Effector CD8-positive, alpha-beta T cell (primary cell): ENCODE measurements at places on chromosomes 5 and 9.

GRCh38 chr9:121455527-121456239, 44.0 kb downstream of the GGTA1 start:
- DNase-seq = no peak

GRCh38 chr9:70557661-70558369, 143.4 kb upstream of the KLF9 start:
- no peak for DNase-seq

DNA sequence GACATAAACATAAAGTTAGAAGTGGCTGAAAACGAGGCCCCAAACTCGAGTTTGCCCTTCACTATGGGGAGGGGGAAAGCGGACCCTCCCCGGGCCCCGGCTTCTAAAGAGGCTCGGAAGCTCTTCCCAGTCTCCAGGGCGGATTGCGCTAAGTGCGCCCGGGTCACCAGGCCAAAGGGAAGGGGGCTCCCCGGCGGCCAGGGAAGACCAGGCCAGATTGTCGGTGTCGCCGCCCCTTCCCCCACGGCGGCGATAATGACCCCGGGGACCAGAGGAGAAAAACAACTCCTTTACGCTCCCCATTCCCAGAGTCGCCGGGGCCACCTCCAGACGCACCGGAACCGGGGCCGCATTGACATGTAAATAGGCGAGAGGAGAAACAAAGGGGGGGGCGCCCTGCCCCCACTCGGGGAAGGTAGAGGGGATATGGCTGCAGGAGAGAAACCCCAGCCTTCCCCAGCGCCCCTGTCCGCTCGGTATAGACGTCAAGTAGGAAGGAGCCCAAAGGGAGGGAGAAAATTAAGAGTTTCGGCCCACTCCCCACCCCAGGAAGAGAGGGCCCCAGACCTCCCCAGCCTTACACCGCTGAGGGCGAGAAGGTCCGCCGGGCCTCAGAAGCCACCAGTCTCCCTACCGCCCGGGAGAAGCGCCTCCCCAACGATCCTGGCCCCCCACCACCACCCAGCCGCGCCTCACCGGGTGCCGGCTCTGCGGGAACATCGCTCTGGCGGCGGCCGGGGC, 1.7 kb downstream of the TLE1 start:
- no peak for DNase-seq

DNA sequence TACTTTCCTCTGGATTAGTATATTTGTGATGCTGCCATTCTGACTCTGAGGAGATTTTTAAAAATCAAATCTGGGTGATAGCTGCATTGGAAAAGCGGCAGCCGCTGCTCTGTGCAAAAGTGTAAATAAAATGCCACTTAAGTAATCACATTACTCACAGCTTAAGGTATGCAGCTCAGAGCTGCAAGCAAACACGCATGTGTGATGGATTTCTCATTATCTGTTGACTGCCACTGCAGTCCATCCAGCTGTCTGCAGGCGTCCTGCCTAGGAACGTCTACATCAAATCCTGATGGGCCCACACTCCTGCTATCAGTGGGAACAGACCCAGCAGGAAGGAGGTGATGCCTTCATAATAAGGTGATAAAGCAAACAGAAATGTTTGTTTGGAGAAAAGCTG, 216.9 kb downstream of the SPOCK1 start:
- DNase-seq = no peak

DNA sequence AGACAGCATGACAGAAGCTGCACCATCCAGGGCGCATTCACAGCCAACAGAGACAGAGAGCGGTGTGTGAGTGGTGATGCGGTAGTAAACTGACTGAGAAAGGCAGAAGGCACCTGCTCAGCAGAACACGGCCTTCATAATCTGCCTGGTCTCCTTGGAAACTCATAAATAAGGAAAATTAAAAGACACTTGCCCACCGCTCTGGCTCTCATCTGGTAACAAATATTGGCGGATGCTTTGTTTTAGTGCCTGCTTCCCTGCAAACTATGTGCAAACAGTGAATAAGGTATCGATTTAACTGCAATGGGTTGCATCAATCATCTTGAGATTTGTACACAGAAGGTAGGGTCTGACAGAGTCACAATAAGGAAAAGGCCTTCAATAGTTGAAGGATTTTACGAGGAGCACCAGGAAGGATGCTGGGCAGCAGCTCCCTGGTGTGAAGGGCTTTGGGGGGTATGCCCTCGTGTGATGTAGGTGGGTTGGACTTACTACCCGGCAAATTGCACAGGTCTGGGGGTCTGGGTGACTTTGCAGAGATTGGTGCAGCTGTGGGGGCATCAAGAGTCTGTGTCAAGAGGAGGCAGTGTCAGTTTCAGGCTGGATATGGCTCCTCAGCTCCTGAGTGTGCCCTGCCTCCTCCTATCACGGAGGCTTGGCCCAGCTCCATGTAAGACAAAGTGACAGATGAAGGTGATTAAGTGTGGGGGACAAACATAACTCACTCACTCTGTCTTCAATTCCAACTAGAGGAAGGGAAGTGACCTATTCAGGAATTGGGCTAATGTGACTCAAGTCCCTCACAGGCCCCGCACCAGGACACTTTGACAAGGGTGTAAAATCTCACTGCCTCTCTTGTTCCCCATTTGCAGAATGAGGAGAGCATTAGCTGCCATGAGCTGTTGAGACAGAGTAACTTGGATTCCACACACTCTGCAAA, 166.7 kb downstream of the ICE1 start:
- no peak for DNase-seq
